CD4-positive, alpha-beta T cell treated with Interleukin-21 for 1 hour (primary cell): ENCODE measurements at places on chromosomes 7 and 10.
A peak's percentile ranks its signal among the peaks of the same experiment; 100 is the strongest.

DNA sequence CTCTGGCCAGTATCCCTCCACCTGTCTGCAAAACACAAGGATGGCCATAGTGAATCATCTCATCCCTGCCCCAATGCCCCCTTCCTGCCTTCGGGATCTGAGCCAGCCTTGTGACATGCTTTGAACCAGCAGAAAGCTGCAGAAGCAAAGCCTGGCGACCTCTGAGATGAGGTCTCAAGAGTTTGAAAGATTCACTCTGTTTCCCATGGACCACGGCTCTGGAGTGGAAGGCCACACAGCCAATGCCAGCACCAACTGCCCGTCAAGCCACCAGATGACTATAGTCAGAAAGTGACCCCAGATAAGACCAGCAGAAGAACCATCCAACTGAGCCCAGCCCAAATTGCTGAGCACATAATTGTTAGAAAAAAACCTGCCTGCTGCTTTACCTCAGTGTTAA, 193.9 kb upstream of the PPP2R2D start:
- DNase-seq: no peak

DNA sequence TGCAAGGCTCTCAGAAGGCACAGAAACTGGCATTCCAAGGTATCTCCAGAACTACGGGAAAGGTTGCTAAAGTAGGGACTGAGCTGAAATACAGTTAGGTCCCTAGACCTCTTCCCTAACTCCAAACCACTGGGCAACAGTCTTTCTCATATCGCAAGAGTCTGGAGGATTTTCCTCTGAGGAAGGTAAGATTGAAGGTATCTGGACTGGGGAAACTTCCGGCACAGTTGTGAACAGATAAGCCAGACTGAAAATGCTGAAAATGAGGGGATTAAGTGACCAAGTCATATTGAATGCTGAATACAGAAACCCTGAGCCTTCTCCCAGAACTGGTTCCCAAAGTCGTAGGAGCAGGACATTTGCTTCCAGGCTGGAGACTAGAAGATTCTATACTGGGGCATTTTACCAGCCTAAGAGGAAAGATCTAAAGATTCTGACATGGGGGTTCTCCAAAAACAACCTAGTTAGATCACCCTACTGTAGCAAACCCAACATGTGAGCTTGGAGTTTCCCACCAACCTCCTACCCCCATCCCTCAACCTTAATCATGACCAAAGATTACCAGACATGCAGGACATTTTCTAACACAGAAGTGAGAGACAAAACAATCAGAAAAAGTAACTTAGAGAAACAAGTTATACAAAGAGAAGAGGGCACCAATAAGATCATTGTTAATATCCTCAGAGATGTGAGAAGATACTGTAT, 2.8 kb upstream of the PRRT4 start:
- DNase-seq: no peak

DNA sequence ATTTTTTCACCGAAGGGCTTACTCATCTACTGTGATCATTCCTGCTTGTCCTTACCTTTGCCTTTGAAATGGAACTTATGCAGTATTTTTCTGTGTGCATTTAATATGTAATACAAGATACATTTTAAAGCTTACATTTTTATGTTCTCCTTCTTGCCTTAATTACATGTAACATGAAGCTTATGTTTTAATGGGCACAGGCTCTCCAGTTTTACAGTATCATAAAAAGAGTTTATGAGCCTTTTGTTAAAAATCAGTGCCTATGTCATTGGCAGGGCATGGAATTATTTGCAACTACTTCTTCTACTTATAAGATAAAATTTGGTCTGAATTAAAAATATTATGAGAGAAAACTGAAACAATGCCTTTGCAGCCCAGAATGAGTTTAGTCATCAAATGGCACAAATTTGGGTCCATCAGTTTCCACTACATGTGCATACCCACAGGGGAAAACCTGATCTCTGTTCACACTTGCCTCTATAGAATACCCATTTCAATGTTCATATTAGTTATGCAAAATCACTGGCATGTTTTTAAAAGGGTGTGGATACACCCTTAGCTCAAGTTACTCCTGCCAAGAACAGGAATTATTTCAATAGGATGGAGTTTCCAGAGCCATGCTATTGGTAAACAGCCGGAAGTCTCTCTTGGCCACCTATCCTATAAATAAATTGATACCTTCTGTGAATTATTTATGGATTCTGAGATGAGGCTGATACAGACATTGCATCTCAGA, 27.9 kb upstream of the WNT16 start:
- no peak for DNase-seq

DNA sequence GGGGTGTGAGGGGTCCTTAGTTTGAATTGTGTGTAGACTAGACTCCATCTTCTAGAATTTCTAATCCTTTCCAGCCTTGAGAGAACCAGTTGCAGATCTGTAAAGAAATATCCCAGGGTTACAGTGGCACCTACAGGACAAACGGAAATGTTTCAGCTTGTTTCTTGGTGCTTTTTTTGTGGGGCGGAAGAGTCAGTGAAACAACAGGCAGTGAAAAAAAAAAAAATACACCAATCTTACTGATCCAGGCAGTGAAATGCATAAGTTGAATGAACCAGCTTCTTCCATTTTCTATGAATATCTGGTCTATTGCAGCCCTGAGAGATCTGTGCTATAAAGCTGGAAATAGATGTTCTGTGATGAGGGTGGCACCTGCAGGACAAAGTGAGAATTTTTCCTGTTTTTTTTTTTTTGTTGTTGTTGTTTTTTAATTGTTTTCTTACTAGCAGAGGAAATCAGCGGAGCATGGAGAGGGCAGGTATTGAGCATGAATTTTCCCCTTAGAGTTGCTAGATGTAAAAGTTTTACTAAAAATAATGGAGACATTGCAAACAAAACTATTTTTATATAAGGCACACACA, 81.9 kb upstream of the DYNC1I1 start:
- DNase-seq: peak; percentile 4

DNA sequence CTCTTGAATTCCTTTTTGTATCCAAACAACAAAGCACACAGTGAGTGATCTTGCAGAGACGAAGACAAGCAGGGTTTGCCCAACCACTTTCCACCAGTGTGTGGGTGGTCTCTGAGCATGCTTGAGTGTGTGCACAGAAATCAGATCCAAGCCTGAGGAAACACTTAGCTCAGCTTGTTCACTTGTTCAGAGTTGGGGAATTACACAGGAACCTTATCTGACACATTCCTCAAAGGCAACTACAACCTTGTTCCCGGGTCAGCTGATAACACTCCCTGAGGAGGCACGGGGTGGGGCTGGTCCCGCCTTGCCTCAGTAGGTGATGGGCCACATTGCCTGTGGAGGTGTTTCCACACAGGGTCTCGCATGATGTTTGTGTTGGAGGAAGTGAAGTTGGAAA, 216.9 kb downstream of the DYNC1I1 start:
- no peak for DNase-seq

GRCh38 chr10:114283535-114284234, 44.6 kb downstream of the VWA2 start:
- no peak for DNase-seq

DNA sequence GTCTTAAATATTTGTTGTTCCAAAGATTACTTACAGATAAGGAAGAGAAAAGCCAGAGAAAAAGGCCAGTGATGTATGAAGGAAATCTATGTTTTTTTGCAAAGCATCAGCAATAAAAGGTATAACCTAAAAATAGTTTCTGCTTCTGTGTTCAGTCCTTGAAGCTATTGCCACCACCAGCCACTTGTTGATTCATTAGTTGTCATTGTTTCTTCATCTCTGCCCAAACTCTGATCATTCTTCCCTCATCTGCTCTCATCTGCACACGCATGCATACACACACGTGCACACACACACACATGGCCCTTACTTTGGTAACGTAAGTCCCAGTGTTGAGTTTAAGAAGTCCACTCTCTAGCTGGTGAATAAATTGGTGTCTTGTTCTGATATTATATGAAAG, 540.7 kb downstream of the GATA3 start:
- DNase-seq: no peak

DNA sequence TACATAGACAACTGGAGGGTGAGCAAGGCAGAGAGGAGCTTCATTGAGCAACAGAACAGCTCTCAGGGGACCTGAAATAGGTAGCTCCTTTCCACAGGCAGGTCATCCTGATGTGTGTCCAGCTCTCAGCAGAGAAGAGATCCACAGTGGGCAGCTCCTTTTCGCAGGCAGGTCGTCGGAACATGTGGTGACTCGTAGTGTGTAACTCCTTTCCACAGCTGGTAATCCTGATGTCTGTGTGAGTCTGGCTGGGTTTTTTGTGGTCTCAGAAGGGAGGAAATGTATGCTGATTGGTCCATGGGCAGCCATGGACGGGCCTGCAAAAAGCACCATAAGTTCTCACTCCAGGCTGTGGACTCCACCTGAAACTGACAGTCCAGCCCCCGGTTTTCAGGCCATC, 24.4 kb upstream of the TES start:
- DNase-seq: no peak

DNA sequence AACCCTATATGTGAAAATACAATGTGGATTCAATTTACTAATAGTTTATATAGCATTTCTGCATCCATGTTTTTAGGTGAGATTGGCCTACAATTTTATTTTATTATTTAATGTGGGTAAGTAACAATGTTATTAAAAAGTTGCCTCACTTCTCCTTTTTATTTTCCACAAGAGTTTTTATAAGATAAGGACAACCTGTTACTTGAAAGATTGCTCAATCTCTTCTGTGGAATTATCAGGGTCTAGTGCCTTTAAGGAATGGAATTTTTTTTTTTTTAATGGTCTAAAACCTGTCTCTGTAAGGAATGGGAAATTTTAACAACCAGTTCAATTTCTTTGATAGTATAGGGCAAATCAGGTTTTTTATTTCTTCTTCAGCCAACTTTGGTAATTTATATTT, 53.9 kb upstream of the RAB18 start:
- DNase-seq: no peak

DNA sequence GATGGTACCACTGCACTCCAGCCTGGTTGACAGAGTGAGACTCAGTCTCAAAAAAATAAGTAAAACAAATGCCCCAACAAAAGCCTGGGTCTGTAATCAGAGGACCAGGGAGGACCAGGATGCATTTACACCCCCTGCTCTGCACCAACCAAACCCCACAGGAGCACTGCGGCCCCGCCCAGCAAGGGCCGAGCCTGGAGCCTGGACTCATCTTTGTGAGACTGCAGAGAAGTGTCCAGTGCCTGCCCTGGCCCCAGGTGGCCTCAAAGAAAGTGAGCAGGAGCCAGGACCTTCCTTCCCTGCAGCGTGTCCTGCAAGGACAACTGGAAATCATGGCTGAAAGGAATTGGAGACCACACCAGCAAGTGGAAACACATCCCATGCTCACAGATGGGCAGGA, 31.6 kb downstream of the KNDC1 start:
- no peak for DNase-seq

DNA sequence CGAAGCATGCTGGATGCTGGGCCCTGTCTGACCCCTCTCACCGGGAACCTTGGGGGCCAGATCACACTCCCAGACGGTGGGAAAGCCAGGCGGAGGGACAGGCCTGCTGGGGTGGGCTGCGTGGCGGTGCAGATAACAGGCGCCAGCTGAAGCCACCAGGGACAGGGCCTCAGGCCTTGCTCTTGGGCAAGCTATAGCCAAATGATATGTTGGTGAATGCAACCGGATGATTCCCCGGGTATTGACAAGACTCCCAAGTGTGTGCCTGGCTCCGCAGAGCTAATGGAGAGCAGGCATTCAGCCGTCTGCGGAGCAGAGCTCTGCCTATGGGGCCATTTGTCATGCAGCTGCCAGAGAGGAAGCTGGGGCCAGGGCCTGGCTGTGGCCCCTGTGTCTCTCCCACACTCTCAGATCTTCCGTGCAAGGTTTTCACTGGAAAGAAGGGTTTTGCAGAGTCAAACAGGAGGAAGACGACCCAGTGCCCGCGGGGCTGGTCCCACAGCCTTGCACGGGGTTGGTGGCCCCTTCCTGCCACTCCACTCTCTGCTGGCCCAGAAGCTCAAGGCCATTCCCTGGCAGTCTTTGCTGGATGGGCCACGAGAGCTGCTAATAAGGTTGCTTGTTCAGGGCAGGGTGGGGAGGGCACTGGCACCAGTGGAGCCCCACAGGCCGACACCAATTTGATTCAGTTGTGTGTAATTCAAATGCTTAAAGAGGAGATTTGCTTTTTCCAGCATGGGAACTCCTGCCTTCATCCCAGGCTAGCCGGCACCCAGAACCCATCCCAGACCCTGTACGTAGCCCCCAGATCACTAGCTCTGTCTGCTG, 91.8 kb downstream of the PRKAG2 start:
- DNase-seq: no peak

- DNase-seq: no peak
These were observed 30.0 kb downstream of the NUDT1 start for GRCh38 chr7:2272031-2272430.

DNA sequence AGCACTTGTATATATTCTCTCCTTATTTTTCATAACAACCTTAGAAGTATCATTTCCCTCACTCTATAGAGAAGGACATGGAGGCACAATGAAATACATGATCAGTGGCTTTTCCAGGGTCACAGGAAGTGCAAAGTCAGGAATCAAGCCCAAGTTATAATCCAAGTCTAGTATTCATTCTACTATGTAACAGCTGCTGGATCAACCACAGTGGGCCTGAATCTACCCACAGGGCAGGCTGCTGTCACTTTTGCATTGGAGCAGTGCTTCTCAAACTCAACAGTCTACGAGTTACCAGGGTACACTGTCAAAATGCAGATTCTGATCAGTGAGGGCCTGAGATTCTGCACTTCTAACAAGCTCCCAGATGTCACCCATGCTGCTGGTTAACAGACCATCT, 18.3 kb downstream of the ZDHHC16 start:
- no peak for DNase-seq

- no peak for DNase-seq
These were observed 10.7 kb downstream of the BUD31 start for GRCh38 chr7:99419323-99420021.

DNA sequence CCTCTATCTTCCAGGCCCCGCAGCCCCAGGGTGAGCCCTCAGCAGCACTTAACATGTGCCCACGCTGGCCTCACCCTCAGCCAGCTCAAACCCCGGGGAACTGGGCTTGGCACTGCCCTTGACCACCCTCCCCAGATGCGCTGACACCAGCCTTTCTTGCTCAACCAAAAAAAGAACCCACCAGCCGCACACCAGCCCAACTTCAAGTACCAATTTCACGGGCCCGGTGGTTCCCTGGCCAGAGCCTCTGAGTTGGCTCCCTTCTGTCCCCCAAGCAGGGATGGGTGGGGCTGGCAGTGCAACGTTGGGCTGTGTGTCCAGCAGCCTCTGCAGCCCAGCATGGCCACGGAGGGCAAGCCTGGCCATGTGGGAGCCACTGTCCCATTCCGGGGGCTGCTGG, 96.3 kb downstream of the COL13A1 start:
- DNase-seq: no peak
